Tibial nerve (tissue), 4 donors: ENCODE measurements at places on chromosomes 13 and 19. TPM values are rescaled to one million over a fixed set of nuclear protein-coding genes. Genes with fewer than 3 reads are reported as not detected.

The GNA15 gene
- 22.5 TPM for total RNA-seq

The TLE6 gene
- 4.4 TPM for total RNA-seq

The CASP14 gene
- total RNA-seq = not detected

The FFAR3 gene
- total RNA-seq = 0.87 TPM

The FXYD7 gene
- total RNA-seq = not detected

The GSX1 gene
- not detected for total RNA-seq

The PCDH20 gene
- total RNA-seq = 2.0 TPM

The CPAMD8 gene
- total RNA-seq = 9.8 TPM
